Activated naive CD8-positive, alpha-beta T cell treated with anti-CD3 and anti-CD28 coated beads, Interleukin-2, amount 10 ng/mL, durations not matched to agents 7 days and 5 days (primary cell): ENCODE measurements at places on chromosomes 4 and X. TPM values are rescaled to one million over a fixed set of nuclear protein-coding genes. Genes with fewer than 3 reads are reported as not detected.
A peak's percentile ranks its signal among the peaks of the same experiment; 100 is the strongest.

Gene ATP8A1
- 55.3 TPM for total RNA-seq

Gene PCDH10
- total RNA-seq, result not detected

Gene TRMT2B
- 34.0 TPM for total RNA-seq

Gene PGAM4
- total RNA-seq, result not detected

Gene SLIT2
- not detected for total RNA-seq

Gene CYSLTR1
- 4.1 TPM for total RNA-seq

Gene ADGRA3
- total RNA-seq, result 0.99 TPM

GRCh38 chr4:134019657-134020056 is 181.9 kb downstream of the PABPC4L start:
- DNase-seq, result no peak

- DNase-seq, result no peak
These were observed 370.0 kb downstream of the GPAT3 start for GRCh38 chr4:83905952-83906351.

- DNase-seq, result no peak
These were observed 82.9 kb downstream of the PDK3 start for GRCh38 chrX:24547961-24548360.

GRCh38 chr4:31360786-31361185 is 640.6 kb downstream of the PCDH7 start:
- no peak for DNase-seq

- no peak for DNase-seq
These were observed 46.6 kb downstream of the CD40LG start for GRCh38 chrX:136694431-136695087.

DNA sequence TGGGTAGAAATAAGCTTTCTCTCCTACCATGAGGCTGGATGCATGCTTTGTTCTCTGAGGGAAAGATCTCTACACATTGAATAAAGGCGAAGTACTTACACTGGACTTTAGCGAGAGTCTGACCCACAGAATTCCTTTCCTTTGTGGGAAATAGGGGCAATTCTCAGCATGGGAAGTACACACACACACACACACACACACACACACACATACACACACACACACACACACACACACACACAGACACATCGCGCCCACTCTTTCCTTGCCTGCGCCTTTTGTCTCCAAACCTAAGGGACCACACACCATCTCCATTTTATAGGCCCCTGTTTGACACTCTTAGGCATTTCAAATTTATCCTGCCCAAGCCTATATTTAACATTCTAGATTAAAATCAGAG is 83.8 kb downstream of the LUZP4 start:
- DNase-seq, result no peak

DNA sequence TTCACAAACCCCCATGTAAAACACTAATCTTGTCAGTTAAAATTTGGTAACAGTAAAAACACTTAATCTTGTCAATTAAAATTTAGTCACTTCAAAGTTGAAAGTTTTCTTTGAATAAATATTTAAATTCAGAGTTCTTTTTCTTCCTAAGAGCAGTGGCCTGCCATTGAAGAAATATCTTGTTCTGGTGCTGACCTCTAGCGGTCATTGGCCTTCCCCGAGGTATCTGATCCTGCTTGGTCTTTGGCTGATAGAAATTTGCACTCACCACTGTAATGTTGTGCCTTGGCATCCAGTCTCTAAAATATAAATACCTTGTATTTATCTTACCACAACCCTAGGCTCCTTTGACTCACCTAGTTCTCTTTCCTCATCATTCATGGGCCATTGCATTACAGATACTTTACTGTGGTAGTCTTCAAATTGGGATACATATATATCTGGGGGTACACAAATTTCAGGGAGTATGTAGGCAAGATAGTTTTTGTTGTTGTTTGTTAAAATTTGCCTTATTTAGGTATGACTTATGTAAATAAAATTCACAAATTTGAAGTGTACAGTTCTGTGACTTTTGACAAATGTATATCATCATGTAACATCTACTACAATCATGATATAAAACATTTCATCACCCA is 6.7 kb upstream of the ART3 start:
- peak; percentile 42 for DNase-seq

- DNase-seq, result no peak
These were observed 255.4 kb downstream of the ARHGAP10 start for GRCh38 chr4:147987252-147987651.

GRCh38 chr4:108834835-108835384 is 72.1 kb upstream of the ETNPPL start:
- DNase-seq, result no peak
